ENCODE measurements at places on chromosomes 12 and 14.

DNA sequence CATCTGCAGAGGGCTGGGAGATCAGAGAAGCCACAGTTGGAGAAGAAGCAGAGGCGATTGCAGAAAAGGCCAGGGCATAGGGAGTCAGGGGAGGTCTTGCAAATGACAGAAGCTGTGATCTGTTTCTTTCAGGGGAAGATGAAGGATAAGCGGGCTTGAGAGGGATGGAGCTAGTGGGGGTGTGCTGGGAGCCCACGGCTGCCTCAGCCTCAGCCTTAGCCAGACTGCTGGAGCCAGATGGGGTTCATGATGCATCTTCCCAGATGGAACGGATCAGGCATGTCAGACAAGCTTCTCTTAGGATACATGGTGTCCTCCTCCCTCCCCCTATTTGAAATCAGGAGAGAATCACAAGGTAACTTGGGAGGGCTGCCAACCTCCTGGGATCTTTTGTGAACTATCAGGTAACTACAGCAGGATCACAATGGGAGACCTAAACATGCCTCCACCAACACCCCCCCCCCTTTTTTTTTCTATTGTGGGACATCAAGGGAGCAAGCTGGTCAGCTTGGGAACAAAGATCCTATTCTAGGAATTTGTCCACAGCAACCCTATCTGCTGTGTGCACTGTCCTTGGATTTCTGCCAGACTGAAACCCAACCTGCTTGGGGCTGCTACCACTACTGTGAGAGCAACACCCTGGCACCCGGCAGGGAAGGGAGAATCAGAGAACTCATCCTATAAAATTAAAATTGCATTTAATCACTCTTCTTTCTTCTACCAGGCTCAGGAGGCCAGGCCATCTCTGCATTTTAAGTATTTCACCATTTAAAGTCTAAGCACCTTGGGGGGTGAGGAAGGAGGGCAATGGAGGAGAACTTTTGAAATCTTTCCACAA is 10.7 kb upstream of the ATP2A2 start:
- DNase-seq: peak; percentile 55

DNA sequence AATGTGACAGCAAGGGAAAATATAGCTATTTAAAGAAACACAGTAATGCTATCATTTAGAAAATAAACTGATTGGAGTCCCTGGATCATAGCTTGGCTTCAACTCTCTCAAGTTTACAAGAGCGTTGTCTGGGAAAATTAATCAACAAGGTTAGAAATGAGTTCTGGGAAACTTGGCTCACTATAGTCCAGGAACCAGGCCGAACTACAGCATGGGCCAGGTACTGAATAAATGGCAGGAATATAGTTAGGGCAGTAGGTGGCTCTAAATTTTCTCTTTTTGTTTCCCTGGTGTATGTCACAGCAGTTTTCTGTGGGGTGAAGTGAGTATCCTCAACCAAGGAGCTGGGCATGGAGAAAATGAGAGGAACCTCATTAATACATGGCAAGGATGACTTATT is 72.4 kb downstream of the PLBD1 start:
- no peak for DNase-seq

- no peak for DNase-seq
Measured at GRCh38 chr14:77309131-77309530, 11.6 kb downstream of the POMT2 start.

- peak; percentile 35 for DNase-seq
Measured at GRCh38 chr14:75561013-75561432, 17.4 kb upstream of the FLVCR2 start.

- no peak for DNase-seq
Measured at GRCh38 chr12:94070520-94070919, 77.9 kb upstream of the PLXNC1 start.

DNA sequence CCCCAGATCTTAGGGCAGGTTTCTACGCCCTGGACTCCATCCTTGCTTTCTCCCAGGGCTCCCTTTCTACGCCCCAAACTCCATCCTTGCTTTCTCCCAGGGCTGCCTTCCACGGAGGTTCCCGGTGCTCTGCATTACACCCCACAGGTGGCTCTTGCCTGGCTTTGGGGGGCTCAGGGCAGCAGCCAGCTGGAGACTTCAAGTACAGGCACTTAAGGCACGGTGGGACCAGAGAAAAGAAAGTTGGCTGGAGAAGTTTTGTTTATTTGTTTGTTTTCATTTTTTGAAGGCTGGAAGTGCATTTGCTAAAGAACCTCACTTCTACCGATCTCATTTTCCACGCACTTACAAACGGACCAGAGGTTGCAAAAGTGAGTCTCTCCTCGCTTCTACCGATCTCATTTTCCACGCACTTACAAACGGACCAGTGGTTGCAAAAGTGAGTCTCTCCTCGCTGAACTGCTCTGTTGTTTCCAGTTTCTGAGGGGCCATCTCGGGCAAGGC is 103.8 kb upstream of the MED13L start:
- DNase-seq: no peak

DNA sequence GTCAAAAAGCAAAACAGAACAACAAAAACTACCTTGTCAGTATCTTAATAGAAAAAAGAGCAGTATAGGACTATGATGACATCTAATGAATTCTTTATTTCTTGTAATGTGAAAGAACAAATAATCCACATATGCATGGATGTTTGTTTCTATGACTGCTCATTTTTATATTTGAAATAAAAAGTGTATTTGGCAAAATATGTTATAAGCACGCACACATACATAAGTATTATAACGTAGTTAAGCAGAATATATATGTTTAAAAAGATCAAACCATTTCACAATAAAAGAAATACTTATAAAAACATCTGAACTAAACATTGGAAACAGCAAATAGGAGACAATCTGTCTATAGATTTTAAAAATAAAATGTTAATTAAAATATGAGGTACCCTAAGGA is 74.8 kb downstream of the MIPOL1 start:
- DNase-seq: no peak

- DNase-seq: no peak
Measured at GRCh38 chr12:2312770-2313169, 260.0 kb downstream of the CACNA1C start.

DNA sequence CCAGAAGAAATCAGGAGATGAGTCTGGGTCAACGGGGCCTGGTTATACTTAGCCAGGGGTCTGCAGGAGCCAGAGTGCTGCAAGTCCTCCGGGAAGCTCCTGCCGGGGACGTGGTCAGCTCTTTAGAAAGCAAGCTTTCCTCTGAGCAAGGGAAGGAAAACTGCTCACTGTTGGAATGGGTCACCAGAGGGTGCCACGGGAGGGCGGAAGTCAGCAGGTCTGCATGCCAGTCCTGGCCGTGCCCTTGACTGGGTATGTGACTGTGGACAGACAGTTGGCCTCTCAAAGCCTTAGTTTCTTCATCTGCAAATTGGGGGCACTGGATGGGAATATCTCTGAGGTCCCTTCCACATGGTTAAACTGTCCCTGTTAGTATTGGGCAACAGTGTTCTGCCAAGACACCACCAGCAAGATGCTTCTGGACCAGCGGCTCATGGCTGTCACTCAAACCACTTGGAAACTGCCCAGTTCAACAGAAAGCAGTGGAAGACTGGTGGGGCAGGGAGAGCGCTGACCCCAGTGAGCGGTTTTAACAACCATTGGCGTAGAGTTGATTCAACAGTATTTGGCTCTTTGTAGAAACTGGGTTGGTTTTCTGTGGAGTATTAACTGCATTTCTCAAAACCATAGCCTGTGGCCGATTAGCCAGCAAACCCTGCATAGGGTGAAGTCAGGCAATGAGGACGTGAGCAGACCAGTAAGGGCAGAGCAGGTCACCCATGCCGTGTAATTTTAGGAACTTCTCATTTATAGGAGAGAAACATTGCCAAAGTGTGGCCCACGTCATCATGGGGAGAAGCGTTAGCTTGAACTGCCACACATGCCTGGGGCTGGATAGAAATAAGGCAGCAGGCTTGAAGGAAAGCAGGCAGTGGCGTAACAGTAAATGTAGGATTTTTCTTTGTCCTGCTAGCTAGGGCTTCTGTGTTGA is 163.9 kb upstream of the PRMT8 start:
- DNase-seq: no peak
